ENCODE measurements at places on chromosomes 5 and 9. TPM values are rescaled to one million over a fixed set of nuclear protein-coding genes. Genes with fewer than 3 reads are reported as not detected.

OLFML2A gene
- total RNA-seq: not detected

INSL4 gene
- total RNA-seq: not detected

PCDHGB5 gene
- 0.22 TPM for total RNA-seq

RLN2 gene
- total RNA-seq: 2.8 TPM

SLIT3 gene
- 0.49 TPM for total RNA-seq

GRIN1 gene
- total RNA-seq: not detected

FYB1 gene
- total RNA-seq: 75.9 TPM

HMCN2 gene
- not detected for total RNA-seq

TRIM36 gene
- 0.58 TPM for total RNA-seq

- H3K27me3 ChIP-seq: no peaks in the 10 kb centered on the region
- no peak overlapping the region for H3K4me3 ChIP-seq
- H3K27ac ChIP-seq: no peak overlapping the region
- no peak for DNase-seq
- H3K4me1 ChIP-seq: peaks cover 4% of the 10 kb centered on the region
These were observed 141.1 kb downstream of the ESM1 start for GRCh38 chr5:54844266-54844665.

DNA sequence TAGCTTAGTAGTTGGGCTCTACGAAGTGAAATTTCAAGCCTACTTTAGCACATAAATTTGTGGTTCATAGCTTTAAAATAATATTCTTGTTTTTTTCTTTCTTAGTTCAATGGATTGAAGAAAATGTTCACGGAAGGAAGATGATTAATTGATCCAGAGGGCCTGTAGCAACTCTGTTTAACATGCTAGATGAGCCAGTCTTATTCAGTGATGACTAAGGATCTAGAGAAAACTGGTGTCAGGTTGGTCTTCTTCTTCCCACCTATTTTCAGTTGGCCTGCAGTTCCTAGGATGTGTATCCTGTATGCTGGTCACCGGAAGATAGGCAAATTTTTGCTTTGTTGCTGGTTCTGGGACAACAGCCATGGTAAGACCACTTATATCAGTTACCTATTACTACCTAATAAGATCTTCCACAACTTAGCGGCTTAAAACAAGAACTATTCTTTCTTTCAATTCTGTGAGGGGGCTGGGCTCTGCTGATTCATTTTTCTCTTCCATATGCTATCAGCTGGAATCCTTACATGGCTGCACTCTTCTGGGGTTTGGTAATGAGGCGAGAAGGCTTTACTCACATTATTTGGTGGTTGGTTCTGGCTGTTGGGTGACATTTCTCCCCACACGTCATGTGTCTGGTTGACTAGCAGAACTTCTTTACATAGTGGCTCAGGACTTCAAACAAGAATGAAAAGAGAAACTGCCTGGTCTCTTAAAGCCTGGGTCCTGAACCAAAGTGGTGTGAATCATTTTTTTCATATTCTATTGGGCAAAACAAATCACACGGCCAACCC lies 182.7 kb upstream of the ACTBL2 start:
- H3K36me3 ChIP-seq: no peaks in the 10 kb centered on the region
- no peaks in the 10 kb centered on the region for H3K4me1 ChIP-seq
- H3K4me3 ChIP-seq: no peak overlapping the region
- no peak overlapping the region for H3K27ac ChIP-seq

DNA sequence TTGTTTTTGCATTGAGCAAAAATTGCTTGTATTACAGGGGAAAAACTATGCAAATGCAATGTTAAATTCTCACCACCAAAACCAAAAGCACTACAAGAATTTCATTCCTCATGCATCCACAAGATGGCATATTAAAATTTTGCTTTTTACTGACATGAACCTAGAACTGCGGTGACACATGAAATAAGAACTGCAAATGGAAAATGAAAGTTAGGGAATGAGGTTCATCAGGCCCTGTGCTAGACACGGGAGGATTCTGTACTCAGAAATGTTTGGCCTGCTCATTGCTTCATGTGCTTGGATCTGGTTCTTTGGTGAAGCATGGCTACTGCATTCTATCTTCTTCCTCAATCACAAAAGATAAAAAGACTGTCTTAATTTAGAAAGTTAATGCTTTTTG lies 9.1 kb upstream of the RFK start:
- H3K36me3 ChIP-seq: no peaks in the 10 kb centered on the region
- DNase-seq: peak; percentile 60
- peaks cover 5% of the 10 kb centered on the region for H3K4me1 ChIP-seq
- H3K4me3 ChIP-seq: no peak overlapping the region
- H3K27ac ChIP-seq: no peak overlapping the region

GRCh38 chr5:116542619-116543018 lies 32.0 kb downstream of the SEMA6A start:
- no peaks in the 10 kb centered on the region for H3K36me3 ChIP-seq
- no peaks in the 10 kb centered on the region for H3K27me3 ChIP-seq
- H3K4me3 ChIP-seq: no peak overlapping the region
- no peaks in the 10 kb centered on the region for H3K4me1 ChIP-seq
- DNase-seq: no peak

DNA sequence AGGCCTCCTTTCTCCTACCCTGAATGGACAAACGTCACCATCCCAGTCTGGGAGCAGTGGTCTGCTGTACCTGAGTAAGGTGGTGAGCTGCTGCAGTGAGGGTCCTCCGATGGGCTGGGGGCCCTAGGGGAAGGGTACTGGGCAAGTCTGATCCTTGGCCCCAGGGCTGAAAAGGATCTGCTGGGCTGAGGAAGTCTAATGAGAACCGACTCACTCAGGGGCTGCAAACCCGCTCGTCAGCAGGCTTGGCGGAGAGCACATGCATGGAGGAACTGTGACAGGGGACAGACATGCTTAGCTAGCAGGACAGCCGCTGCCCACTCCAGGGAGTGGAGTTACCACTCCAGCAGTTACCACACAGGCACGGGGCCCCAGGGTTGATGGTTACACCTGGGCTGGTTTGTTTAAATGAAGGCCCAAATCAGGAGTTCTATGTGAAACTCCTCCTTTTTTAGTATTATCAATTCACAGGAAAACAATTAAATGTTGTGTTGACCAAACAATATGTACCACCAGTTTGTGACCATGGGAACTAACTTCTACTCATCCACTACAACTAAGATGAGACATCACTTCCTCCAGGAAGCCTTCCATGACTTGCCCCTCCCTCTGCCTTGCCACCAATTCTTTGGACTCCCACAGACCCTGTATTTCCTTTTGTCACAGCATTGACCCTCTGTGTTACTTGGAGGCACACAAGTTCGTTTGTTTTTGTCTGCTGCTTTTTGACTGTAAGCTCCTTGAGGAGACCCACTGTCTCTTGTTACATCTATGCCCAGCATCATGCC lies 56.1 kb upstream of the CPLX2 start:
- no peaks in the 10 kb centered on the region for H3K36me3 ChIP-seq
- DNase-seq: no peak
- H3K27me3 ChIP-seq: no peaks in the 10 kb centered on the region
- H3K4me1 ChIP-seq: no peaks in the 10 kb centered on the region

DNA sequence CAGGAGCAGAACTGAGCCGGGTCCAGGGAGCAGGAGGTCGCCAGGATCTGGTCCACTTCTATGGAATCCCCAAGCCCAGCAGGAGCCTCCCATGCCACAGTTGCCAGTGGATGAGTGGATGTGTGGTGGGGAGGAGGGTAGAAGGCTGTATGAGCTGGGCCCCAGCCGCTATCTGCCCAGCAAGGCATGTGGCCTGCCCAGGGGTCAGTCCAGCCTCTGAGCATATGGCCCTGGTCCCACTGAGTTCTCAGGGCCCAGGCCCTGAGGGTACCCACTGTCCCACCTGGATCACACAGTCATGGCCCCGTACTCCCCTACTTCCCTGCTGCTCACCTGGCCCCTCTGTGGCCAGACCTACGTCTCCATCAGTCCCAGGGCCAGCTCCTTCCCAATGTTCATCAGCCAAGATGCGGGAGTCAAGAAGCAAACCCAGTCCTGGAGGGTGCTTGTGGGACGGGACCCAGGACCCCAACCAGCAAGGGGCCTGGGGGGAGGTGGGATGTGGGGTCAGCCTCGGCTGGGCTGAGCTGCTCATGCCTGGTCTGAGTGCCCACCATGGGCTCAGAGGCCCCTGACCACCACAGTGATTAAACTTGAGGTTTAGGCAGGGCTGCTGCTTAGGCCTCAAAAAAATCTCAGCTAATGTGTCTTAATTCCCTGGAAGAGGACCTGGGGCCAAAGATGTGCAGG lies 152.7 kb downstream of the COL23A1 start:
- DNase-seq: no peak
- no peaks in the 10 kb centered on the region for H3K4me1 ChIP-seq
- H3K27me3 ChIP-seq: no peaks in the 10 kb centered on the region
- no peaks in the 10 kb centered on the region for H3K36me3 ChIP-seq
- no peak overlapping the region for H3K27ac ChIP-seq

DNA sequence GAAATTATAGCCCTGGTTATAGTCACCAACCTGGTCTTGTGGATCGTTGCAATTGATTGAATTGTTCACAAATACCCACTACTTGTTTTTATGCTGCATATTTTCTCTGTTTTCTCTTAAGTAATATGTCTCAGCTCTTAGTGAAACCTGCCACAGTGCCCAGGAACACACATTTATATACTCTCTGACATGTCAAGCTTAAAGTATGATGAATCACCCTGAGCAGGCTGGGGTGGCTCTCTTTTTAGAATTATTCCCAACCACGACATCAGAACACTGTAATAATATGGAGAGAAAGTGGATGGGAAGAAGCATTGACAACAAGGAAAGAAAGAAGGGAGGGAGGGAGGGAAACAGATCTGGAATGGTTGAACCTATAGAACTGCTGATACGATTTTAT lies 72.8 kb upstream of the ZNF608 start:
- H3K27me3 ChIP-seq: no peaks in the 10 kb centered on the region
- no peak overlapping the region for H3K27ac ChIP-seq
- DNase-seq: no peak
- H3K4me1 ChIP-seq: no peaks in the 10 kb centered on the region
- H3K36me3 ChIP-seq: no peaks in the 10 kb centered on the region

DNA sequence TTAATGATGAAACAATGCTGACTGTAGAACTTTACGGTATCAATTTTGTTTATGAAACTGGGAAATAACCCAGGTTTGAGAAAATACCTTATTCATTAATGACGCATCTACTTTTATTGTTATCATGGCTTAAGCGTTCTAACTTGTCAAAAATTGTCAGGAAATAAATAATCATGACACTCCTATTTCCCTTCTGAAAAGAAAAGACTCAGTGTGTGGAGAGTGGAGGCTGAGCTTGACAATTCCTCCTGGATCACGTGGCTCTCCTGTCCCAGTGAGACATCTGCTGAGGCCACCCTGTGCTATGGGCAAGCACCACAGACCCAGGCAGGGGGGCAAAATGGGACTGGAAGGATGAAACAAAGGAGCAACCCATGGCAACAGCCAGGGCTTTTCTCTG lies 466.4 kb downstream of the ZNF608 start:
- DNase-seq: no peak
- H3K4me1 ChIP-seq: no peaks in the 10 kb centered on the region
- no peaks in the 10 kb centered on the region for H3K27me3 ChIP-seq
- no peaks in the 10 kb centered on the region for H3K36me3 ChIP-seq
- H3K27ac ChIP-seq: no peak overlapping the region

GRCh38 chr9:114513055-114513958 lies 8.0 kb upstream of the WHRN start:
- H3K27me3 ChIP-seq: peaks cover 4% of the 10 kb centered on the region
- H3K4me1 ChIP-seq: no peaks in the 10 kb centered on the region
- H3K27ac ChIP-seq: no peak overlapping the region
- H3K4me3 ChIP-seq: no peak overlapping the region
- H3K36me3 ChIP-seq: no peaks in the 10 kb centered on the region

- DNase-seq: no peak
- no peaks in the 10 kb centered on the region for H3K27me3 ChIP-seq
- peaks cover 75% of the 10 kb centered on the region for H3K36me3 ChIP-seq
- no peak overlapping the region for H3K4me3 ChIP-seq
- no peaks in the 10 kb centered on the region for H3K4me1 ChIP-seq
- H3K27ac ChIP-seq: no peak overlapping the region
These were observed 160.1 kb downstream of the DOCK8 start for GRCh38 chr9:374736-375135.

DNA sequence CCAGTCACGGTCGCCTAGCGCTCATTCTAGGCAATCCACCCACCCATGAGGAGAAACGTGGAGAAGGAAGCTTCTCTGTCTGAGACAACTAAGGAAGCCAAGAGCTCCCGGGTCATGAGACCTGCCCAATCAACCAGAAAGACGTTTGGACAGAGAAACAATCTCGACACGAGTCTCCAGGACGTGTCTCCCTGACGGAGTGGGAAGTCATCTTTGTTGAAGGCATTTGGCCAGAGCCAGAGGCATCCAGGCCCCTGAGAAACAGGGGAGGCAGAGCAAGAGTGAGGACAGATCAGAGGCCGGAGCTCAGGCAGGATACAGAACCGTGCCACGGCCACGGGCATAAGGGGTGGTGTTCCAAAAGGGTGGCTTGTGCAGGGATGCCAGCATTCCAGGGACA lies 479.0 kb downstream of the SPATA31A7 start:
- DNase-seq: no peak
- no peaks in the 10 kb centered on the region for H3K36me3 ChIP-seq
- H3K27me3 ChIP-seq: no peaks in the 10 kb centered on the region
- no peak overlapping the region for H3K27ac ChIP-seq
- no peak overlapping the region for H3K4me3 ChIP-seq

DNA sequence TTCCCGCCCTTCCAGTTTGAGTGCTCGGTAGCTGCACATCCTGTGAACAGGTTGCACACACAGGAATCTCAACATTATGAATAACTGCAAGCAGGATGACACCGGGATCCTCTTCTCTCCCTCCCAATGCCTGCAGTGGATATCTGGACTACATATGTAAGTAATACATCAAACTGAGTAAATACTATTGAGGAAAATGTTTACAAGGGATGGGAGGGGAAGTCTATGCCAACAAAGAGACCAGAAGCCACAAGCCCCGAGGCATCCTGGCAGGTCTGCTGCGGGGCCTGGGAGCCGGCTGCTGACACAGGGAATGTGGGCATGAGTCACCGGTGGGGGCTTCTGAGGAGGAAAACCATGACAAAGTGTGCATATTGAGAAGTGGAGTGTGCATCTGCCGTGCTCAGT lies 8.6 kb upstream of the ANKRD33B start:
- no peak overlapping the region for H3K27ac ChIP-seq
- peaks cover 4% of the 10 kb centered on the region for H3K27me3 ChIP-seq
- no peak for DNase-seq
- no peak overlapping the region for H3K4me3 ChIP-seq
- H3K4me1 ChIP-seq: peaks cover 5% of the 10 kb centered on the region
- no peaks in the 10 kb centered on the region for H3K36me3 ChIP-seq

- H3K4me3 ChIP-seq: no peak overlapping the region
- H3K4me1 ChIP-seq: no peaks in the 10 kb centered on the region
- DNase-seq: no peak
- H3K27me3 ChIP-seq: no peaks in the 10 kb centered on the region
- H3K27ac ChIP-seq: no peak overlapping the region
These were observed 164.7 kb downstream of the TUSC1 start for GRCh38 chr9:25513509-25514033.

- H3K27me3 ChIP-seq: no peaks in the 10 kb centered on the region
- no peaks in the 10 kb centered on the region for H3K4me1 ChIP-seq
- H3K27ac ChIP-seq: no peak overlapping the region
These were observed 223.6 kb downstream of the NMUR2 start for GRCh38 chr5:152181461-152181860.

DNA sequence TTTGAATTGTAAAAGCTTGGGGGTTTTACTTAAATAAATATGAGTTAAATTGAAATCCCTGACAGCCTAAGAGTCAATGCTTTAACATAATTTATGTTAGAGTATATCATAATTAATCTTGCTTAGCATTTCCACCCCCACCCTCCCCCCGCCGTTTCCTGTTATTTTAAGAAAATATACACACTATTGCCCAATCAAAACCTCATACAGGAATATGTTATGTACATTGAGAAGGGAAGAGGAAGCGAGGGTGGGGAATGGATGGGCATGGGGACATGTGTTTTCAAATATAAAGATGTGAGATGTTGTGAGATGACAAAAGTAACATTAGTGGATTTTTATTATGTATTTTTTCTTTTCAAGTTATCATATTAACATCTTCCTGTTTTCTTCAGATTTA lies 561.1 kb upstream of the MEF2C start:
- no peak overlapping the region for H3K4me3 ChIP-seq
- H3K4me1 ChIP-seq: no peaks in the 10 kb centered on the region
- no peak overlapping the region for H3K27ac ChIP-seq
- H3K36me3 ChIP-seq: no peaks in the 10 kb centered on the region
